ENCODE measurements at places on chromosomes 4 and X. TPM values are rescaled to one million over a fixed set of nuclear protein-coding genes. Genes with fewer than 3 reads are reported as not detected.

BCORL1 gene
- total RNA-seq, result 2.3 TPM

TEX13C gene
- total RNA-seq, result not detected

F8A2 gene
- not detected for total RNA-seq

MAP7D3 gene
- total RNA-seq, result 9.2 TPM

TENM3 gene
- 0.81 TPM for total RNA-seq

CHRNA9 gene
- total RNA-seq, result not detected

CAPN6 gene
- not detected for total RNA-seq

BTK gene
- total RNA-seq, result not detected

SLC4A4 gene
- 8.1 TPM for total RNA-seq

DNASE1L1 gene
- 45.7 TPM for total RNA-seq

MAGEB4 gene
- total RNA-seq, result not detected

JCHAIN gene
- total RNA-seq, result not detected

RRAGB gene
- 13.4 TPM for total RNA-seq
